ENCODE measurements at places on chromosomes 4 and X.

DNA sequence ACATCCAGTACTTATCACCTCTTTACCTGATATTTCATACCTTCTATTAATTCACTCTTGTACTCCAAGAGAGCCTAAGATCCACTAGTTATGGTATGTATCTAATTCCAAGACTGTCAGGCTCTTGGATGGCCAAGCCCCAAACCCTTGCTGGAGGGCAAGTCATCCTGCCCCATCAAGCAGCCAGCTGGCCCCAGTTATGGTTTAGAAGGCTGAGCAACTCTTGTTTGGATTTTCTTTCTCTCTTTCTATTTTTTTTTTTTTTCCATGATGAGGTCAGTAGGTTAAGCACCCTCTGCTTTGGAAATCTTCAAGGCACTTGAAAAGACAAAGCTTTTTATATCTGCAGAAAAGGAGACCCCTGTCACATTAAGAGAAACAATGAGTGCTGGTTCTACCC, 10.9 kb upstream of the FGF16 start:
- DNase-seq: no peak

- DNase-seq: no peak
Measured at GRCh38 chr4:155667222-155667567, 547 bp downstream of the GUCY1A1 start.

GRCh38 chr4:138689187-138689586, 326.4 kb upstream of the NOCT start:
- no peak for DNase-seq

- DNase-seq: no peak
Measured at GRCh38 chr4:15035159-15035558, 32.9 kb downstream of the CPEB2 start.

DNA sequence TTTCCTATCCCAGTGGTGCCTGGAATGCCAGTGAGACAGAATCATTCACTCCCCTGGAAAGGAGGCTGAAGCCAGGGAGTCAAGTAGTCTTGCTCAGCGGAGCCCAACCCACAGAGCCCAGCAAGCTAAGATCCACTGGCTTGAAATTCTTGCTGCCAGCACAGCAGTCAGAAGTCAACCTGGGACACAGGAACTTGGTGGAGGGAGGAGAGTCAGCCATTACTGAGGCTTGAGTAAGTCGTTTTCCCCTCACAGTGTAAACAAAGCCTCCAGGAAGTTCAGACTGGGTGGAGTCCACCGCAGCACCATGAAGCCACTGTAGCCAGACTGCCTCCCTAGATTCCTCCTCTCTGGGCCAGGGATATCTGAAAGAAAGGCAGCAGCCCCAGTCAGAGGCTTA, 283.2 kb upstream of the CPEB2 start:
- DNase-seq: no peak

DNA sequence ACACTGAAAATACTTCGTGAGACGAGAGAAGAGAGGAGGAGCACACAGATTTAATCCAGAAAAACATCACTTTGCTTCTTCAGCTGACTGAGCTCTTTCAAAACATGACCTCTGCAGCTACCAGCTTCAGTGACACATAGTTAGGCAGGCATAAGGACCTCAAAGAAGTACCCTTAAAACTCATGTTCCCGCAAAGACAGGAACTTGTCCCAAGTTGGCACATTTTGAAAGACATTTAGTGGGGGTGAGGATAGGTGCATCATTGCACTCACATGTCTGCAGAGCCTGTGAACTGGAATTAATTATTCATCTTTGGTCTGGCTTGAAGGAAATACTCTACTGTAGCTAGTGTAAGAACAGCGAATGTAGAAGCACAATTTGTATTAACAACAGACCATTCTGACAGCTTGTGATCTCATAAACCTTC, 221.8 kb downstream of the MGST2 start:
- DNase-seq: no peak

GRCh38 chr4:121741751-121742150, 23.2 kb downstream of the SMIM43 start:
- no peak for DNase-seq

GRCh38 chr4:27775156-27775555, 914.5 kb downstream of the STIM2 start:
- no peak for DNase-seq

- no peak for DNase-seq
Measured at GRCh38 chrX:152992115-152992514, 1.8 kb downstream of the PNMA5 start.

DNA sequence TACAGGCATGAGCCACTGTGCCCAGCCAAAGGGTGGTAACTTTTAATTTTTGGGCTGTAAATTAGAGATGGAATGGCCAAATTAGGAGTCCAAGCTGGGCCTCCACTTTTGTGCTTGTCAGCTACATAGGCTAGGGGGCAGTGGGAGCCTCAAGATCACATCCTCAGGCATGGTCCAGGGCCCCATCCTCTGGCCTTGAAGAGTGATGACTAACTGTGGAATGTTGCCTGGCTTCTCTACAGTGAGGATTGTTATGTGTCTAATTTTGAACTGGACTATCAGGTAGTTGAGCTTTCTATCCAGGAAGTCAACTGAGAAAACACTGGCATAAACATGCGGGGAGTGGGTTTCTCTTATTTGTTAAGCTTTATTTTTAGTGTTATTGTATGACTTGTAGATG, 33.0 kb downstream of the CCNG2 start:
- no peak for DNase-seq
